Stimulated activated CD8-positive, alpha-beta memory T cell treated with anti-CD3 and anti-CD28 coated beads, Interleukin-2, amount 100 ng/mL, for 1 hour (primary cell): ENCODE measurements at places on chromosomes 16 and 17.

GRCh38 chr17:49779739-49780231, 8.7 kb upstream of the KAT7 start:
- no peak for DNase-seq

DNA sequence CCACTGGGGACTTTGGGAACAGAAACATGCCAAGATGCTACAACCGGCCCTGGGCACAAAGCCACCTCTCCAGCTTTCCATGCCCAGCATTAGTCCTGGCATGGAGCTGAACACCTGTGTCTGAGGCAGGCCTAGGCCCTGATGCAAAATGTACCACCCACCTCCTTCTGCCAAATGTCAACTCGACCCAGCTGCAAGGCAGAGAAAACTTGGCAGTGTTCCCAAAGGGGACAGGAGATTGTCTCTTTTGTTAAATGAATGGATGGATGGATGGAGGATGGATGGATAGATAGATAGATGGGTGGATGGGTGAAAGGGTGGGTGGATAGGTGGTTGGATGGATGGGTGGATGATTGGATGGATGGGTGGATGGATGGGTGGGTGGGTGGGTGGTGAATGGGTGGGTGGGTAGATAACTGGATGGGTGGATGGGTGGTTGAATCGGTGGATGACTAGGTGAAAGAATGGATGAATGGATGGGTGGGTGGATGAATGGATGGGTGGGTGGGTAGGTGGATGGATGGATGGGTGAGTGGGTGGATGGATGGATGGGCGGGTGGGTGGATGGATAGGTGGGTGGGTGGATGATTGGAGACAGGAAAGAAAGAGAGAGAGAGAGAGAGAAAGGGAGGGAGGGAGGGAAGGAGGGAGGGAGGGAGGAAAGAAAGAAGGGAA, 73.4 kb upstream of the TNRC6C start:
- no peak for DNase-seq

DNA sequence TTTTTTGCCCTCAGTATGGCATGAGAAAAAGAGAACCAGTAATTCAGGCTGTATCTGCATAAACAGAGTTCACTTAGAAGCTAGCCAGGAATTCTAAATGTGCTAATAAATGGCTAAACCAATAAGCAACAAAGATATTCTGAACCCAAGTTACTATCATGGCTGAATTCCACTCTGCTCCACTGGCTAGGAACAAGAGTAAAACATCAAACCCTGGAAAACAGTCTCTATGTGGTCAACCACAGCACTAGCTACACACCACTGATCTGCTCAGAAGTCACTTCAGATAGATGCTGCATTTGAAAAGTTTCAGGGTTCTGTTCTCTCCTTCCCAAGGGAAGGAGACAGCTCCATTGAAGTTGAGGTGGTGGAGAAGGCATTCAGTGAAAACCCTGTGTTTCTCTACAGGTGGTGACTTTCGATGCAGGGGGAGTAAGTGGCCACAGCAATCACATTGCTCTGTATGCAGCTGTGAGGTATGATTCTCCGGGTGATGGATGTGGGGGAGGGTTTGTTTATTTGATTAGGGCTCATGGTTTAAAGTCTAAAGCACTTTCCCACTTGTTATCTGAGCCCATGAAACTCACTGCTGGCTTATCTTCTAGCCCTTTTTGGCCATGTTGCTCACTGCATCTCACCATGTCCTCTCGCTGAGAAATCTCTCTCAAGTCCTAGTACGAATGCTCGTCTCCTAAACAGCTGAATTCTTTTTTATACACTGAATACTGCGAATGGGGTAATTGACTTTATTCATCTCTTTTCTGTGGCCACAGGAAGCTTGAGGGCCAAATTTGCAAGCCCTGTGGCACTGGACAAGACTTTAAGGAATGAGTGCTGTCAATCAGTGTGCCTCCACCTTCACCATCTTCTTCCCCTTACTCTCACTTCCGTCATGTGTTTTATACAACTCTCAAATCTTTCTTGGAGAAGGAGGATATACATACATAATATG, 39.9 kb downstream of the CENPV start:
- DNase-seq: no peak

DNA sequence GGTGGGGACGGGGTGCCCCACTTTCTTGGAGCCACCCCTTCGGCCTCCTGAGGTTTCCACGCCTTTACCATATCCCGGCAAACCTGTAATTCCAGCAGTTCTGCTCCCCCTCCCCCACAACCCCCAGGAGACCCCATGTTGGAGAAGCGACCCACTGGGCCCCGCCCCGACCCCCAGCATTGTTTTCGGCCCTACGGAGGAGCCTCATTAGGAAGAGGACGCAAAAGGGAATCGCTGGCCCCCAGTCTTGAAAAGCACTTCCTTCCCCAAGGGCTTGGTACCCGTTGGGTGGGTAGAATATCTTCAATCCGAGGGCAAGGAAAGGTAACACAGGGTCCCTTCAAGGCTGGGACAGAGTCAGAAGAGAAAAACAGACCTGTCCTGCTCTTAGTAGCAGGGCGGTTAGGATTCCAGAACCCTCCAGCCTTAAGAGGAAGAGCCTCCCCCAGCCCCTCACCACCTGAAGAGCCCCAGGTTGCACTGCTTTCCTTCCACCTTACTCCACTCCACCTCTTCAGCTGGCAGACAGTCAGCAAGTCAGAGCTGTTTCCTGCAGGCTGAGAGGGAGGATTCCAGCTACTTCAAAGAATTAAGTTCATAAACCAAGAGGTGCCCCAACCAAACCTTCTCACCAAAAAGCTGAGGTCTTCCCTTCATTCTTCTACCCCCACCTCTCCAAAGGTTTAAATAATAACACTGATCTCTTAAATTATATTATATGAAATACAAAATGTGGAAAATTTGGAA, 803 bp upstream of the TLCD2 start:
- DNase-seq: no peak

GRCh38 chr16:90001761-90002503, 17.3 kb downstream of the DBNDD1 start:
- no peak for DNase-seq

DNA sequence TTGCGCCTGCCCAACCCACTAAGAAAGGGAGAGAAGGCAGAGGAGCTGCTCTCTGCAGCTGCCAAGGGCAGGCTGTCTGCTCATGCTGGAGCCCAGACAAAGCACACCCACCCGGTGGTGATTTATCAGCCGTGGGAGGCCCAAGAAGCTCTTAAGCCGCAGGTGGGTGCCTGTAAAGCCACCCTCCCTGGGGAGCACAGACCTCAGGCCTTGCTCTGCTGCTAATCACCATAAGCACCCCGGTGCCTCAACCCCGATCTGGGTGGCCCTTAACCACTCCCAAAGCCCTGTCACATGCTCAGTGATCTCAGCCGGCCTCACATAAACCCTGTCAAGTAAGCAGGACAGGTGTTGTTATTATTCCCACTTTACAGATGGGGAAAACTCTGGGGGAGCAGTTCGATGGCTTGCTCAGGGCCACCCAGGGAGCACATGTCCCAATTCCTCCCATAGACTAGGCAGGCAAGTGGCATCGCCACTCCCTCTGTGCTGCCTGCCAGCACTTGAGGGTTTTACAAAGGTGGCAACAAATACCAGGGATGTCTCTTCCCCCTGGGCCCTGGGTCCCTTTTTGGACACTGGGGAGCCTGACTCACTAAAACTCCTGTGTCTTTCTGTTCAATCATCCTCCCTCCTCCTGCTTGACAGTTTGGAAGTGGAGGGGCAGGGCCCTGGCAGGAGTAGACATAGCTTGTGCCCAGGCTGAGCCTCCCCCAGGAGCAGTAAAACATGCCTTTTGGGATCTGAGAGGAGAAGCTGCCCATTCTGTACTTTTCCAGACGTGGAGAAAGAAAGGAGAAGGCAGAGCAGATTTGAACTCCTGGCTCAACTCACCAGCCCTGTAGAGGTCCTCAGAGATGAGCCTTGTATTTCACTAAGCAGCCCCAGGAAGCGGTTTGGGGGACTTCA, 299.3 kb downstream of the SOX9 start:
- DNase-seq: no peak

GRCh38 chr17:80886641-80887573, 104.7 kb upstream of the CHMP6 start:
- no peak for DNase-seq

GRCh38 chr16:2447920-2448583, 11.9 kb upstream of the TEDC2 start:
- no peak for DNase-seq

DNA sequence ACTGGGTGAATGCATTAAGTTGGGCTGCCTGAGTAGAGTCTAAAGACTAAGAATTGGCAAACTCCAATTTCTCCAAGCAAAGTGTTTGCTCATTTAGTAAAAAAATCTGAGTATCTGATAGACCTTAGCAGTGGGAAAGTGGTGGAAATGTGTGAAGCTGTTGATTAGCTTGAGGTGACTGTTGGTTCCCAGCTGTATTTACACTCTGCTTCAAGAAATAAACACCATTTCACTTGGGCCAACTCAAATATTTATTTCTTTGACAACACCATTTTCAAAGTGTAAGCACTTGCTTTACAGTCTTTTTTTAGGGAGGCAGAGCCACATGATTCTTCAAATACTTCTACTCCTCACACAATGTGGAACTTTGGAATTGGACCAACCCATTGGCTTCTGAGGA, 8.7 kb downstream of the KCTD19 start:
- DNase-seq: no peak

DNA sequence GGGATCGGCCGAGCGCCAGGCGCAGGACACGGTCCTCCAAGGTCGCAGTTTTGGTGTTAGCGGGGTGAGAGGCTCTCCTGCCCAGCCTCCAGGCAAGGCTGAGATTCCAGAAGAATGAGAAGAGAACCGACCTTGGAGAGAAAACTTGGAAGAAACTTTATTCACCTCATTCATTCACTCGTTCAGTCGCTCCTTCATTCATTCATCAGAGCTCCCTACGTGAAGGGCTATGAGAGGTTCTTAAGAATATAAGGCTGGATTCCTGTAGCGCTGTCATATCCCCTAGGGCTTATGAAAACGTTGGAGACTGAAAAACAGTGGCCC, 991 bp upstream of the MYH10 start:
- no peak for DNase-seq

- DNase-seq: no peak
Measured at GRCh38 chr16:23428351-23428750, 24.6 kb downstream of the COG7 start.

- no peak for DNase-seq
Measured at GRCh38 chr16:58042886-58043515, 17.4 kb downstream of the MMP15 start.
